A375 (cell line): ENCODE measurements at places on chromosomes 1 and 21. TPM values are rescaled to one million over a fixed set of nuclear protein-coding genes. Genes with fewer than 3 reads are reported as not detected.

The CREG1 gene
- total RNA-seq = 52.7 and 56.0 TPM in 2 replicates

The GJB4 gene
- 0.05 and 0.53 TPM in 2 replicates for total RNA-seq

The NPHS2 gene
- total RNA-seq = 0.19 TPM in 1 of 2 replicates, not detected in the other

The LRRC53 gene
- total RNA-seq = 0.08 TPM in 1 of 2 replicates, not detected in the other

The RAB7B gene
- 4.6 and 4.7 TPM in 2 replicates for total RNA-seq

The SLC45A1 gene
- 0.57 and 0.85 TPM in 2 replicates for total RNA-seq

The EYA3 gene
- 16.1 and 17.7 TPM in 2 replicates for total RNA-seq

The KDM5B gene
- total RNA-seq = 65.3 and 68.1 TPM in 2 replicates
